Smooth muscle cell of bladder (primary cell): ENCODE measurements at places on chromosomes 12 and 14. TPM values are rescaled to one million over a fixed set of nuclear protein-coding genes. Genes with fewer than 3 reads are reported as not detected.

Gene DCN
- 1,181 and 1,320 TPM in 2 replicates for total RNA-seq

Gene MYL2
- total RNA-seq = not detected in 2 replicates

Gene FOXN4
- not detected in 2 replicates for total RNA-seq

Gene KLRC2
- not detected in 2 replicates for total RNA-seq

Gene CLEC4E
- not detected in 2 replicates for total RNA-seq

Gene IGF1
- total RNA-seq = 9.0 and 11.7 TPM in 2 replicates

Gene IL31
- not detected in 2 replicates for total RNA-seq

Gene FAM216A
- 11.2 and 14.7 TPM in 2 replicates for total RNA-seq

Gene LRFN5
- total RNA-seq = 1.3 and 7.4 TPM in 2 replicates

Gene KIF26A
- under 0.01 and 0.14 TPM in 2 replicates for total RNA-seq

Gene C1QL4
- total RNA-seq = under 0.01 TPM in 1 of 2 replicates, not detected in the other

Gene TNS2
- total RNA-seq = 23.2 and 37.3 TPM in 2 replicates

Gene CCDC38
- not detected in 2 replicates for total RNA-seq

Gene BCL2L14
- total RNA-seq = not detected in 2 replicates

Gene TBPL2
- total RNA-seq = not detected in 2 replicates

Gene KRT3
- total RNA-seq = not detected in 2 replicates

Gene DPY19L2
- 1.8 and 3.8 TPM in 2 replicates for total RNA-seq

Gene CLEC1B
- not detected in 2 replicates for total RNA-seq

Gene ALX1
- 1.4 and 2.5 TPM in 2 replicates for total RNA-seq

Gene OR11H12
- not detected in 2 replicates for total RNA-seq

Gene AHSA1
- 95.4 and 136 TPM in 2 replicates for total RNA-seq

Gene RPGRIP1
- not detected in 2 replicates for total RNA-seq

Gene BIN2
- total RNA-seq = not detected in 2 replicates

Gene MDGA2
- under 0.01 TPM in 2 replicates for total RNA-seq

Gene DIP2B
- total RNA-seq = 19.8 and 21.4 TPM in 2 replicates

Gene NFYB
- 25.7 and 36.1 TPM in 2 replicates for total RNA-seq

Gene TCL1B
- not detected in 2 replicates for total RNA-seq

Gene RNASE7
- total RNA-seq = not detected in 2 replicates

Gene CMA1
- total RNA-seq = not detected in 2 replicates

Gene CCND2
- 31.9 and 44.0 TPM in 2 replicates for total RNA-seq

Gene SLC38A6
- 58.6 and 108 TPM in 2 replicates for total RNA-seq

Gene HOXC6
- total RNA-seq = 0.18 and 0.28 TPM in 2 replicates

Gene DPF3
- total RNA-seq = 1.3 and 2.4 TPM in 2 replicates

Gene MAGOHB
- 16.4 and 22.8 TPM in 2 replicates for total RNA-seq

Gene ASCL1
- total RNA-seq = not detected in 2 replicates

Gene CEBPE
- not detected in 2 replicates for total RNA-seq

Gene CCDC184
- total RNA-seq = 0.43 and 0.83 TPM in 2 replicates

Gene ASB2
- 0.28 and 0.55 TPM in 2 replicates for total RNA-seq

Gene RFX4
- not detected in 2 replicates for total RNA-seq

Gene TEX52
- not detected in 2 replicates for total RNA-seq

Gene PIWIL1
- total RNA-seq = not detected in 2 replicates

Gene RDH5
- total RNA-seq = 3.7 and 4.2 TPM in 2 replicates

Gene DPPA3
- not detected in 2 replicates for total RNA-seq
